Cortex of kidney (tissue), 1 donor: ENCODE measurements at places on chromosomes 11 and 22.

- no peak for DNase-seq
Measured at GRCh38 chr11:48107188-48107704, 109.4 kb upstream of the OR4B1 start.

GRCh38 chr11:12356944-12357655 is 20.3 kb upstream of the PARVA start:
- DNase-seq: no peak

DNA sequence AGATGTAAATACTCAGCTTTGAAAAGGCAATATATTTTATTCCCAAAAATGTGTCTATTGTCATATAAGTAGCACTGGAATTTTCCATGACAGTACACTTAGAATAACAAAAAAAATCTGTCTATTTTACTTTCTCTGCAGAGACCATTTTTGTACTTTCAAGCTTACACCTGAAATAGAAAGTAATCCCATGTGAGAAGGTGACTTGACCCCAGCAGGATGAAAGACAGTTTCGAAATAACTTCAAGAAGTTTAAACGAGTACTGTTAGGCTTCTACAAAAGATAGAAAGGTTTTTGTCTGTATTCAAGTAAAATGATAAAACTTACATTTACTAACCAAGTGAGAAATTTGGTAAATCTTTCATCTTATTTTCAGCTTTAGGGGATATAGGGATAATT is 259.9 kb upstream of the CTSC start:
- DNase-seq: no peak

- DNase-seq: no peak
Measured at GRCh38 chr11:69122630-69123431, 32.9 kb upstream of the SMIM38 start.

GRCh38 chr11:74069146-74070046 is 60.5 kb upstream of the UCP3 start:
- no peak for DNase-seq

GRCh38 chr11:134358165-134358855 is 26.5 kb downstream of the GLB1L2 start:
- no peak for DNase-seq

DNA sequence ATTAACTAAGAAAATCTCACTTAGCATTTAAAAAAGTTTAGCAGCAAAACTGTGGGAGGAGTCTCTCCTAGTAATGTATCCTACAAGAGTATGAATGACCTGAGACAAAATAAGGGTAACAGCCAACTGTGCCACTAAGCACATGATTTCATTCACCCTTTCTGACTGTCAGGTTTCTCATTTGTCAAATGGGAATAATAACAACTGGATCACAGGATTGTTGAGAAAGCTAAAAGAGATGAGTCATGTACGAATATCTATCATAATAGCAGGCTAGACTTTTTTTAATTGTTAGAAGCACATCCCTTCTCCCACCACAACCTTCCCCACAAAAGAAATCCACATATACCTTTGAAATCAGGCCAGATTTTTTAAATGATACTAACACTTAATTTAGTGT is 39.5 kb downstream of the MTMR2 start:
- no peak for DNase-seq

DNA sequence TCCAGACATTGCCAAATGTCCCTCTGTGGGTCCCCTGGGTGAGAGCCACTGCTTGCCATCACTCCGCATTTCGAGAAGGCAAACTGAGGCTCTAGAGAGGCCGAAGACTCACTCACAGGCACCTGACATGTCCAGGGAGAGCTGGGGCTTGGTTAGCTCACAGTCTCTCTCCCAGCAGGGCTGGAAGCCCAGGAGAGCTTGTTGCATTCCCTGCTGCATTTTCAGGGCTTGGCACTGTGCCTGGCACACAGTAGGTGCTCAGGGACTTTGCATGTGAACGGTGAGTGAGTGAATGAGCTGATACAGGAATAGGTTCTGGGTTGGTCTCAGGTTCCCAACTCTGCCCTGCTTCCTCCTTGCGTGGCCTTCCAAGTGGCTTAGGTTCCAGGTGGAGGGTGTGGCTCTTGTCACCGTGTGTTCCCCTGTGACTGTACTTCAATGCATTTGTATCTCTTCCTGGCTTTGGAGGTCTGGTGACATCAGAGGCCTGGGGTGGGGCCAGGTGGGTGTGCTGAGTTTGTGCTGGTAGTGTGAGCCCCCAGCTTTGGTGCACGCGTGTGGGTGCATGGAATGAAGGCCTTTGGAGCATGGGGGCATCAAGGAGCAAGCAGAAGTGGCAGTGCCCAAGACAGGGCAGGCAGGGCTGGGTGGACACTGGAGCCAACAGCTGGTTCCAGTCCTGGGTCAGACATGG is 18.4 kb upstream of the SMIM38 start:
- DNase-seq: no peak

DNA sequence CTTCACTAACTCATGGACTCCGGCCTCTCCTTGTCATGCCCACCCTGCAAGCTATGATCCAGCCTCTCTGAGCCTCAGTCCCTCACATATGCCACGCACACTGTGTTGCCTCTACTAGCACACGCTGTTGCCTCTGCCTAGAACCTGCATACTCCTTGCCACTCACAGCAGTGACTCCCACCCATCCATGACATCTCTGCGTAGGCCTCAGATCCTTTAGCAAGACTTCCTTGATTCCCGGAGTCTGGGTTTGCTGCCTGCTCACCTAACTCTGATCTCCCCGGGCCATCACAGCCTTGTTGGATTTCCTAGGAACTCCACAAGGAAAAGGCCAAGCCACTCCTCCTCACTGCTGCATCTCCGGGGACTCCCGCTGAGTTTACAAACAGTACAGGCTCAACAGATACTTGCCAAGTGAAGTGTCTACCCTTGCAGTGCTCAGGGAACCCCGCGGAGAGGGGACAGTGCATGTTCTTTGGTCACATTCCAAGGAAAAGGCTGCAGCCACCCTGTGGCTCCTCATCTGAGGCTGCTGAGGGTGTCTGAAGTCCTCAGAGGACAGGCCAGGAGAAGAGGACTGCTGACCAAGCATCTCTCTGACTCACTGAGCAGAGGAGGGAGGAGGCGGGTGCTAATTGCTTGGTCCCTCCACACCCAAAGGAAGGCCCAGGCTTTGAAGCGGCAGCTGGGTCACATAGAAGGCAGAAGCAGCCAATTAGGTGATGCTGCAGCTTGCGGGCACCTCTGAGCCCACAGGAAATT is 42.4 kb upstream of the NAV2 start:
- no peak for DNase-seq

DNA sequence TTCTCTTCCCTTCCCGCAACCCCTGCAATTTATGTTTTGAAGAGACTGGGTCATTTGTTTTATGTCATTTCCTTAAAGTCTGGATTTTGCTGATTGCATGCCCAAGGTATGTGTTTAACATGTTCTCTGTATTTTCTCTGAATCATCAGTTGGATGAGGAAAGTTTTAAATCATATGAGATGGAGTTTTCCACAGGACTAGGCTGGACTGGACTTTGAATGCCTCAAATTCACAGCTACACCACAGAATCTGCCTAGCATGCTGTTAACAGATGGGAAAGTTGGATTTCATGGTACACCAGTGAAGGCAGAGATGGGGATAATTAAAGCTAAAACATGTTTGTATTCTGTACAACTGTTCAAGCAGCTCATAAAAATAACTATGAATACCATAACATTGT is 62.6 kb downstream of the CWC15 start:
- no peak for DNase-seq

- no peak for DNase-seq
Measured at GRCh38 chr22:27557286-27558008, 244.1 kb downstream of the MN1 start.

- DNase-seq: no peak
Measured at GRCh38 chr11:126186025-126186698, 25.3 kb downstream of the RPUSD4 start.

GRCh38 chr22:47123006-47123826 is 360.8 kb downstream of the TBC1D22A start:
- no peak for DNase-seq

- no peak for DNase-seq
Measured at GRCh38 chr11:87137711-87138110, 100.0 kb downstream of the TMEM135 start.

DNA sequence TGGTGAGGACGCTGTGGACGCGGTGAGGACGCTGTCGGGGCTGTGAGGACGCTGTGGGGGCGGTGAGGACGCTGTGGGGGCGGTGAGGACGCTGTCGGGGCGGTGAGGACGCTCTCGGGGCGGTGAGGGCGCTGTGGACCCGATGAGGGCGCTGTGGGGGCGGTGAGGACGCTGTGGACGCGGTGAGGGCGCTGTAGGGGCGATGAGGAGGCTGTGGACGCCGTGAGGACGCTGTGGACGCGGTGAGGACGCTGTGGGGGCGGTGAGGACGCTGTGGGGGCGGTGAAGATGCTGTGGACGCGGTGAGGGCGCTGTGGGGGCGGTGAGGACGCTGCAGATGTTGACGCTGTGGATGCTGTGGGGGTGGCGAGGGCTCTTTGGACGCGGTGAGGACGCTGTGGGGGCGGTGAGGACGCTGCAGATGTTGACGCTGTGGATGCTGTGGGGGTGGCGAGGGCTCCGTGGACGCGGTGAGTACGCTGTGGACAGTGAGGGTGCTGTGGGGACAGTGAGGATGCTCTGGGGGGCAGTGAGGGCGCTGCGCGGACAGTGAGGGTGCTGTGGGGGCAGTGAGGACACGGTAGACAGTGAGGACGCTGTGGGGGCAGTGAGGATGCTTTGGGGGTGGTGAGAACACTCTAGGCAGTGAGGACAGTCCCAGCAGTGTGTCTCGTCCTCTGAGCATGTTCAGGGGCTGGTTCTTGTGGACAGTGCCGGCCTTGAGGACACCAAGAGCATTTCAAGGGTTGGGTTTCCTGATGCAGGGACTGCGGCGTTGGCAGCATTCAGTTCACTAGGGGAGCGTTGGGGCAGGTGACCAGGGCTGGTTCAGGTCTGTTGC is 4.2 kb downstream of the GP1BB start:
- DNase-seq: no peak

GRCh38 chr22:48888466-48889208 is 939.0 kb downstream of the BRD1 start:
- DNase-seq: no peak

GRCh38 chr11:120835601-120836228 is 188.2 kb upstream of the TBCEL start:
- DNase-seq: no peak

DNA sequence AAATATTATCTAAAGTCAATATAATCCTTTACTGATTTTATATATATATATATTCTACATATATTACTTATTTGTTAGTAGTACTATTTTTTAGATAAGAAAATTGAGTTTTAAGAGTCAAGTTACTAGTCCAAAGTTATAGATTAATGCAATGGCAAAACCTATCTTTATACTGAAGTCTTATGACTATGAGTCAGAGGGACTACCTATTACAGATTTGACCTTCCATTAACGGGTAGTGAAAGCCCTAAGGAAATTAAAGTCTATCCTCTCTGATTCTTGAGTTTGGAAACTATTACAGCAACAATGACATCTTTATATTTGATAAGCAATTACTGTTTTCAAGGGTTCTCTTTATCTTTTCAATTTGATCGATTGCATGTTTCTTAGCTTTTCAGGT is 315.8 kb downstream of the CASP12 start:
- DNase-seq: no peak

DNA sequence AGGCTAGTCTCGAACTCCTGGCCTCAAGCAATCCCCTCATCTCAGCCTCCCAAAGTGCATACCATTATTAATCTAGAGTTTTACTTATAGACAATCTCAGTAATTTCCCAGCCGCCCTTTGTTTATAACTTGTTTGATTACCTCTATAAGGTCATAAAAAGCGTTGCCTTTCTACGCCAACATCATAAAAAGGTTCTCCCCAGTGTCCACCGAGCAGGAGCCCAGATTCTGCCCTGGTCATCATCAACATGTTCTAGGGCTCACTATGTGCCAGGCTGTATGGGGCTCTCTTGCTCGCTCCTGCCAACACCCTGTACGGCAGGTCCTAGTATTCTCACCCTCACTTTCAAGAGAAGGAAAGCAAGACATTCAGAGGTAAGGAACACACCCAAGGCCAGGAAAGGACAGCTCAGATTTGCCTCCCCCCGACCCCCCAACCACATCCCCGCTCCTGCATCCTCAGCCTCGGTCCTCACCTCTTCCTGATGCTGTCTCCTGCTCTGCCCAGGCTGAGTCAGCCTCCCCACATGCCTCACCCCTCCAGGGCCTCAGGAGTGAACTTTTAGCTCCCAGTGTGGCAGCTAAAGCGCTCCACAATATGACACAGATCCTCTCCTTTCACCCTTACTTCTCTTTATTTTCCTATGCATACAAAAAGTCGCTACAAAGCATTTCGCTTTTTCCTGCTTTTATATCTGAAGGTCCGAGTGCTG is 14.3 kb downstream of the ARFGAP3 start:
- no peak for DNase-seq

DNA sequence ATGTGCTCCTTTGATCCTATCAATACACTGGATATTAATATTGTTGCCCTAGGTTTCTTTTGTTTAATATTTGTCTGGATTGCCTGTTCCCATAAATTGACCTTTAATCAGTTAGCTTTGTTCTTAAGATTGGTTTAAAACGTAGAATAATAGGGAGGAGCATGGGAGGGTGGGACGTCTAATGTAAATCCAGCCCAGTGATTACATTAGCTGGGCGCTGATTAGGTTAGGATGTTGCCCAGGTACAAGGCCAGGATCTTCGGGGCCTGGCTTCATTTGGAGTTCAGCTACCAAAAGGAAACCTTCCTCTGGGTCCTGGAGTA is at the start of gene SRSF8:
Gene SRSF8 (plus strand): TSS at position 204 of the 323 bp plus-strand sequence. CDS start 308 bp downstream, outside the sequence.
- DNase-seq: no peak

DNA sequence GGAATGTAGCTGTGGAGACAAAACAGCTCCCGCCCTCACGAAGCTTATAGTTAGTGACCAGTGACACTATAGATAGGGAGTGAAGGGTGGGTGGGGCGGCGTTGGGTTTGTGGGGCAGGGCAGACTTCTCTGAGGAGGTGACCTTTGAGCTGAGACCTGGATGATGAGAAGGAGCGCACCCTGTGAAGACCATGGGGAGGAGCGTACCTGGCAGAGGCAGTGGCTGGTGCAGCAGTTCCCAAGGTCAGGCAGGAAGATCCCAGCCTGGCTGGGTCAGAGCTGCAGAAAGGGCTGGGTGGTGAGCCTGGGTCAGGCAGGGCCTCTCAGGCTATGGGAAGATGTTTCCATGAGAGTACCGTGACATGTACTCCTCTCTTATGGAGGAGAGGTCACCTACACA is 135.0 kb upstream of the RCN1 start:
- DNase-seq: no peak

DNA sequence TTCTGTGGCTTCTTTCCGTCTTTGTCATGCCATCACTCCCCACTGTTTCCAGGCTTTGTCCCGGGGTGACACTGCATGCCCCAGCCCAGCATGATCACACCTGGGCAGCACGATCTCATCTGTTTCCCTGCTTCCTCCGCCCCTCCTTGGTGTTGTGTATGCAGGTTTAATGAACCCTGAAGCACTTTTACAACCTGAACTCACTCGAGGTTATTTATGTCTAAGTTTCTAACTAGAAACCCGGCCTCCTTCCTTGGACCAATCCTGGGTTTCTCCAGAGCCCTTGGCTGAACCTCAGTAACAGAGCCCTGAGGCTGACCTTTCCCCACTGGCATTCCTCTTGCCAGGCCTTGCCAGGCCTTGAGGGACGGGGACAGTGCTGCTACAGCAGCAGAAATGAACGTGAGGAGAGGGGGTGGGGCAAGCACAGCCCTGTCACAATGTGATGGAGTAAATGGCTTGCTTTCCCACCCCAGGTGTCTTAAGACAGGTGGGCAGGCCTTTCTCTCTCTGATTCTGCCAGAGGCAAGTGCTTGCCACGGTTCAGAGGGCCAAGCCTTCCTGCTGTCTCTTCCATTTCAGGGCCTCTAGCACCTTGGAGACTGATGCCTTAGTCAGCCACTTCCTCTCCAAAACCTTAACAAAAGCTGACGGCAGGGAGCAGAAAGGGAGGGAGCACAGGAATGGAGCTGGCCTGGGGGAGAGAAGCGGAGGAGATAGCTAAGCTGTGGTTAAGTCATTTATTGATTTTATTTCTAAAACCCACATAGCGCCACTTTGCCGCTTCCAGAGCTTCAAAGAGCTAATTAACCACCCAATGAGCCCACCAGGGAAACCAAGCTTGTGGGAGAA is 3.1 kb upstream of the PYGM start:
- DNase-seq: no peak
